ENCODE measurements at places on chromosomes 5 and 9.

DNA sequence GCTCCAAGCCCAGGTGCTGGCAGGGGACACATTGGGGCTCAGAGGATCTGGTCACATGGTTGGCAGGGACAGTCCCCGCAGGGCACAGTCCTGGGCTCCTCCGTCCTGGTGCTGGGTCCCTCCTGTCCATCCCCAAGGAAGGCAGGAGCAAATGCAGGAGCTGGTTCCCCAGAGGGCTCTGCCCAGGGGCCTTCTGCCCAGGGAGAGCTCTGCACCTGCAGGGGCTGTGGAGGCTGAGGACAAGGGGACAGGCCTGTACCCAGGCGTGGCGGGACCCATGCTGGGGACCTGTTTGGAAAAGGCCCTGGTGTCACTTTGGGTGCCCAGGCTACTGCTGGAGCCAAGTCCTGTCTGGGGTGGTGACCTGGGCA, 7.2 kb downstream of the SPATA31E1 start:
- DNase-seq = no peak

GRCh38 chr5:36705055-36705454, 98.6 kb downstream of the SLC1A3 start:
- DNase-seq = no peak

GRCh38 chr5:66527478-66528035, 68.6 kb upstream of the MAST4 start:
- DNase-seq = no peak

DNA sequence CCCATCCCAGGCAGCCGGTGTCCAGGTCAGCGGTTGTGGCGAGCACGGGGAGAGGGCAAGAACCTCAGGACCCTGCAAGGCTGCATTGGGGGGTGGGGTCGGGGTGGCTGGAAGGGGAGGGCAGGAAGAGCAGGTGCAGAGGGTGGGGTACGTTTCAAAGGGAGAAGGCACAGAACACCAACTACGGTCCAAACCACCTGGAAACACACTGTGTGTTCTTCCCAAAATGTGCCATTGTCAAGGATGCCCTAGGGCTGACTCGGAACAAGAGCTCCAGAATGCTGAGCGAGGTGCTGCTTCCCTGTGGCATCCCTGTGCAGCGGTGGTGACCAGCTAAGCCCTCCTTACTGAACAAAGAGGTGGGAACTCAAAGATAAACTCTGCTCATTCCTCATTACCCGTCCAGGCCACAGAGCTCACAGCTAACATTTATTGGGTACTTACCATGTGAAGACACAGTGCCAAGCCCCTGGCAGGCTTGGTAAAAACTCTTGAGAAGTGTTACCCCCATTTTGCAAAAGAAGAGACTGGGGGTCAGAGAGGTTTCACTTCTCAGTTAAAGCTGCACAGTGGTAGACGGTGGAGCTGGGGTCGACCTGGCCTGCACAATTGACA, 153.8 kb downstream of the COL23A1 start:
- DNase-seq = no peak

- no peak for DNase-seq
Measured at GRCh38 chr5:88245893-88246244, 22.8 kb downstream of the TMEM161B start.

DNA sequence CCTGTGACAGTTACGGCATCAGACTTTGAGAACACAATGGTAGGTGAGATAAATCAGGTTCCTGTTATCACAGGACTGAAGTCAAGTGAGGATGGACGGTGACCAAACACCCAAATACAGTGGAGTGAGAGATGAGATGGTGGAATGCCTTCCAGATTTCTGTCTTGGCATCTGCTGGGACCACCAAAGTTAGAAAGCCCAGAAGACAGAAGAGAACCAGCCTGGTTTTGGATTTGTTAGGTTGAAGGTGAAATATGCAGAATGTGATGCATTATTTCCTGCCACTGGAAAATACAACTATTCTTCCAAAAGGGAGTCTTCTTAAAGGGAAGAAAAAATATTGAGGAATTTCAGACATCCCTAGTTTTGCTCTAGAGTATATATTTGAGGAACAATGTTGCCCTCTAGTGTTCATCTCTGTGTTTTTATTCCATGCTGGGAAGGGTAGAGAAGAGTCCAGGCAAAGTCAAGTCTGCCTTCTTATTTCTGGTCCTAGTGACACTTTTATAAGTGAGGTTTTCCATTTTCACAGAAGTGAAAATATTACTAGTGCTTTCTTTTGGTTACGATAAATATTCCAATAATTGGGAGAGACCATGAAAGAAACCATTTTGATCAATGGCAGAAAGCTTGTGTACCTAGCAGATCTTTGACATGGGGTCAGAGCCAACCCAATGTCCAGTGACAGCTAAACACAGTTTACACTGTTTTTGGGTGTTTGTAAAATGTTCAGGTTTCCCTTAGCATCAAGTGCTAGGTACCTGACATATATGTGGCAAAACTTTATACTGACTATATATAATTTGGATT, 142.3 kb upstream of the ANKH start:
- peak; percentile 58 for DNase-seq

DNA sequence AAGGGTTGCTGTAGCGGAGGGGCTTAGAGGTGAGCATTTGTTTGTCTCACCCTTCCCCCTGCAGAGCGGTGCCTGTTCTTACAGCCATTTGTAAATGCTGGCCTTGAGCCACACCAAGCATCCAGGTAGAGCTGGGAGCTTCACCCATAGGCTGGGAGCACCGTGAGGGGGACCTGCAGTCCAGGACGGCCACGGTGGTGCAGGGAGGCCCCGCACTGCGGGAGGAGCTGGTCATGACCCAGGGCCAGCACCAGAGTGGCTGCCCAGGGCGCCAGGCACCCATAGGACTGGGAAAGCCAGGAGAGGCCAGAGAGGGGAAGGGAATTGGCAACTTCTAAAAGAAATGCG, 197.3 kb upstream of the ADAMTS16 start:
- no peak for DNase-seq

- no peak for DNase-seq
Measured at GRCh38 chr5:171684169-171684568, 101.4 kb upstream of the SMIM23 start.

DNA sequence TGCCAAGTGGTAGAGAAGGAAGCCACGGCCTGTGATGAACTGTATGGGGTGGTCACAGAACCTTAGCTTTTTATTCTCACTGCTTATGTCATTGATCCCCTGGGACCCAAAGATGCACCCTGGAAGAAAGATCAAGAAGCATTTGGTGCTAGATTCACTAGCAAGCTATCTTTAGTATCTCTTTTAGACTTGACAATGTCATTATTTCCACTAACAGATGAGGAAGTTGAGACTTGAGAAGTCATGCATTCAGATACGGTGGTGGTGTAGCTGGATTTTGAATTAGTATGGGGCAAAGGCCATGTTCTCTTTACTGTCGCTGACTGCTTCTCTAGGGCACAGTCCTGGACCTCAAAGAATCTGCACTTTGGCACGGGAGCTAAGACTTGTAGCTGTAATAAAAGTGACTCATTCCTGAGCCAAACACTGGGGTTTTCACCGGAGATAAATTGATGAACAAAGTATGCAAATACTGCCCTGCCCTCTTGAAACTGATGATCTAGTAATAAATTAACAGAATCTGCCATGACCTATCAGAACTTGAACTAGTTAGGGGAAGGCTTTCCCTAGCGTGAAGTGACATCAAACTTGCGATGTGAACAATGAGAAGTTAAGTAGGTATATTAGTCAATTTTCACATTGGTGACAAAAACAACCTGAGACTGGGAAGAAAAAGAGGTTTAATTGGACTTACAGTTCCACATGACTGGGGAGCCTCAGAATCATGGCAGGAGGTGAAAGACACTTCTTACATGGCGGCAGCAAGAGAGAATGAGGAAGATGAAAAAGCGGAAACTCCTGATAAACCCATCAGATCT, 5.4 kb downstream of the GDA start:
- no peak for DNase-seq

Measured in HS-27A (cell line).